Stimulated activated CD8-positive, alpha-beta memory T cell treated with anti-CD3 and anti-CD28 coated beads, Interleukin-2, amount 100 ng/mL, for 1 hour (primary cell): ENCODE measurements at places on chromosomes 6 and 20.

GRCh38 chr20:37988306-37988954 is 44.8 kb downstream of the TTI1 start:
- no peak for DNase-seq

DNA sequence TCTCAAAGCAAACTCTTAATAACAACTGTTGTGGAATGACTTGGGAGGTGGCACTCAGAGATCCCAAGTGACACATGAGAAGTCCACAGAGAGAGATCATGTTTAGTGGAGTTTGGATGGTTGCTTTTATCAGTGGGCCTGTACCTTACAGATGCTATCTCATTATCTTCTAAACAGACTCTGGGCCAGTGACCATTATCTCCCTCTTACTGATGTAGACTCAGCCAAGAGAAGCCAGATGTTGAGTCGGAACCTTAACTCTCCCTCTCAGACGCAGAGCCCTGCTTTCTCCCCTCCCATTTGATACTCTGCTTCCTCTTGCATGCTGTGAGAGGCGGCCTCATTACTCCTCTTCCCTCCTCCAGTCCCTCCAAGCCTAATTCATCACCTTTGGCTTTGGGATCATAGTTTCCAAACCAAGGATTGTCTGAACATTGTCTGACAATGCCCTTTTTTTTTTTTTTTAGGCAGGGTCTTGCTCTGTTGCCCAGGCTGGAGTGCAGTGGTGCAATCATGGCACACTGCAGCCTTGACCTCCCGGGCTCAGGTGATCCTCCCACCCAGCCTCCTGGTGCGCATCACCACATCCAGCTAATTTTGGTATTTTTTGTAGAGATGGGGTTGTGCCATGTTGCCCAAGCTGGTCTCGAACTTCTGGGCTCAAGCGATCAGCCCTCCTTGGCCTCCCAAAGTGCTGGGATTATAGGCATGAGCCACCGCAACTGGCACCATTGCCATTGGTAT is 4.5 kb upstream of the DDR1 start:
- DNase-seq: no peak

GRCh38 chr20:42531508-42531961 is 658.2 kb downstream of the PTPRT start:
- no peak for DNase-seq

- no peak for DNase-seq
These were observed 26.5 kb upstream of the CD93 start for GRCh38 chr20:23112595-23112994.

- no peak for DNase-seq
These were observed 10.9 kb downstream of the PMEPA1 start for GRCh38 chr20:57698867-57699275.

GRCh38 chr6:16420715-16421461 is 182.5 kb downstream of the GMPR start:
- no peak for DNase-seq

DNA sequence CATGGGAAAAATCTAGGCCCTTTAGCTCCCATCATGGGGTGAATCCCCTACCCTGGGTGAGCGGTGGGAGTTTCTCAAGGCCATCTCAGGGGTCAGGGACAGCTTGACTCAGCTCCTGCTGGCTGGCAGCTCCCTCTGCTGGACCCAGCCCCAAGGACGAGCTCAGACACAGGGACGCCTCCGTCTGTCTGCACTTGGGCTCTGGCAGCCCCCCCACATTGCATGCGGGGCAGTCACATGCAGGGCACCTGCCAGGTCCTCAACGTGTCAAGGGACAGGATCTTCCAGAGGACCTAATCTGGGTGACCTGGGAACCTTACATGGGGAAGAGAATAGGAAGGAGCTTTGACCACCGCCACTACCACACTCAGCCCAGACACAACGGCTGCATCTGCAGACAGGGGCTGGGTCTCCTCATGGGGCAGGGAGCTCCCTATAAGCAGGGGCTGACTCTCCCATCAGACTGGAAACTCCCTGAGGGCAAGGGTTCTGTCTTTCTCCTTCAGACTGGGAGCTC is 173.4 kb downstream of the MRPL14 start:
- no peak for DNase-seq

GRCh38 chr6:119346936-119347335 is 2.6 kb downstream of the MAN1A1 start:
- no peak for DNase-seq

- no peak for DNase-seq
These were observed 52.7 kb downstream of the FGD2 start for GRCh38 chr6:37058084-37058586.

- DNase-seq: no peak
These were observed 36.6 kb downstream of the BCL2L1 start for GRCh38 chr20:31685853-31686643.

DNA sequence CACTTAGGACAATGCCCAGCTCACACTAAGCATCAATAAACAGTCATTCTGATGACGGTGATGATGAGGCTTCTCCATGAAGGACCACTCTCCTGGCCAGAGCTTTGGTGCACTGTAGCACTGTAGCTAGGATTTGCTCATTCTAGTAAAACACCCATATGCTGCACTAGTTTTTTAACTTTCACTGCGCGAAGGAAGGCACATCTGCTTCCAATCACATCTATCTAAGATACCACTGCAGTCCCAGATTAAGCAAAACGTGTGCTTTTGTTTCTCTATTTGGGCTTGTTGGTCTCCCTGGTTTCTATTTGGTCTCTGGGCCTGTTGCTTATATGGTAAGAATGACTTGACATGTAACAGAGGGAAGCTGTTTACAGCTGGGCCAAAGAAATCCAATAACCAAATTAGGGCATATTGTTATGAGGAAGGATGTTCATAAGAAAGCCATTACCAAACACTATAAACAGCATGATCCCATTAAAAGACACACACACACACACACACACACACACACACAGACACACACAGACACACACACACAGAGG is 62.4 kb downstream of the FAM229B start:
- DNase-seq: no peak

GRCh38 chr20:59020938-59021551 is 1.8 kb downstream of the TUBB1 start:
- DNase-seq: no peak

GRCh38 chr20:57332105-57333089 is 2.8 kb downstream of the SPO11 start:
- no peak for DNase-seq

DNA sequence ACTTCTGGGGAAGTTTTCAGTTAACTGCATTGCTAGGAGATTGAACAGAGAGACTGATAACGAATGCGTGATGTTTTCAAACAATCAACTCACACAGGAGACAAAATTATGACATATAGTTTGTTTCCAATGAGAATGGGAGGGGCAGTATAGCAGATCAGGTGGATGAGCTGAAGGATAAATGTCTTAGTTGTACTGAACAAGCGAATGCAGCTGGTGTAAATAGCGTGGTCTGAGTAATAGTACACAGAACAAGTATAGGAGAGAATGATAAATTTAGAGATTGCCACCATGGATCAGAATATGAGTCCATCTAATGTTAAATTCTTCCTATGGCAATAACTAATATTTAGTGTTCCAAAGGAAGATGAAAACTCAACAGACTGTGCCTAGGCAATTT is 858.6 kb downstream of the EYS start:
- DNase-seq: no peak

DNA sequence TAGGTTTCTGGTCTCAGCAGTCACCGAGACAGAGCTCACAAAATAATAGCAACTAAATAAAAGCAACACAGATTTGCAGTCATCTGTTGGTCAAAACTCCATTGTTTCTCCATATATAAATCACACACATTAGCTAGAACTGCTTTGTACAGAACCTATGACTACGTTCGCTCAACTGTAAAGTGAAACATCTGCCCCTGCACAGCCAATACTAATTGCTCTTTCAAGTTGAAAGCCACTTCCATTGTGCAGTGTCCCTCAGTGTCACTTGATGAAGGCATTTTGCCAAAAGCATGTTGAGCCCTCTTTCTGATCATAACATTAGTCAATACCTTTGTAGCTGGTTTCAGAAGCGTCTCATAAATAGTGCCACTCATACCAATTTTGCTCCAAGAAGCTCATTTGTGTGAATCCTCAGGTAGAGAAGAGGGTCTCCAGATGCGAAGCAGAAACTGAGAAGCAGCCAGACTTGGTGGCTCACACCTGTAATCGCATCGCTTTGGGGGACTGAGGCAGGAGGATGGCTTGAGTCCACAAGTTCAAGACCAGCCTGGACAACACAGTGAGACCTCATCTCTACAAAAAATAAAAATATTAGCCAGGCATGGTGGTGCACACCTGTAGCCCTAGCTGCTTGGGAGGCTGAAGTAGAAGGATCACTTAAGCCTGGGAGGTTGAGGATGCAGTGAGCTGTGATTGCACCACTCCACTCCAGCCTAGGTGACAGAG is 68.9 kb downstream of the PERP start:
- no peak for DNase-seq

- no peak for DNase-seq
These were observed 102.5 kb upstream of the ASF1A start for GRCh38 chr6:118791499-118791898.

- no peak for DNase-seq
These were observed 21.6 kb downstream of the TCF15 start for GRCh38 chr20:588476-588875.

GRCh38 chr6:43250992-43251373 is 7.7 kb downstream of the TTBK1 start:
- DNase-seq: no peak

DNA sequence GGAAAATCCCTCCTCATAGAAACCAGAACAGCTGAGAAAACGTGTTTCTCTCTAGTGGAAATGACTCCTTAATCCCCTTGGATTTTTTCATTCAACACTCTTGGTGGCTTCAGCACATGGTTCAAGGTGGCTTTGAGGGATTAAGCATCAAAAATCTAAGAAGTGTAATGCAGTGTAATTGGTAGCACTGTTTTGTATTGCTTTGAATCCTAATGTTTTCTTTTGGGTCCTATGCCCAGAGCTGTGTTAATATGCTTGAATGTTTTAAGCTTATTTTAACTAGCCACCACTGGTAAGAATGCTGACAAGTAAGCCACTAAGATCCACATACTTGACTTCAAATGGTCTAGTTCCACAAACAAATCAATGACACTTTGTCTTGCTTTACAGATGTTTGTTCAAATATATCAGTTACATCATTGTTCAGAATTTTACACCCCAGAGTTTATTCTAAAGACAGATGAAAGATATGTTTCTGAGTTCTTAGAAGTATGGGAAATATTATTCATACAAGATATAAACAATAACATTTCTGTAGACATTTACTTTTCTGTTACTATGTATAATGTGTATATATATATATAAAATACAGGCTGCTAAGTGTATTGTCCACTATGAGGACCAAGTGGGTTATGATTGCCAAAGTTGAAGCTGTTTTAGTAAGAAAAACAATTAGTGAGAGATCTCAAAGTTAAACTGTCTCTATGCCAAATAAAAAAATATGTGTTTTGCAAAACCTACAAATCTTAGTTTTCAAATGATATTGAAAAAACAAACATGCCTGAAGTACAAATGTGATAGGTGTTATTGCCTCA is 220.8 kb downstream of the OGFRL1 start:
- no peak for DNase-seq

DNA sequence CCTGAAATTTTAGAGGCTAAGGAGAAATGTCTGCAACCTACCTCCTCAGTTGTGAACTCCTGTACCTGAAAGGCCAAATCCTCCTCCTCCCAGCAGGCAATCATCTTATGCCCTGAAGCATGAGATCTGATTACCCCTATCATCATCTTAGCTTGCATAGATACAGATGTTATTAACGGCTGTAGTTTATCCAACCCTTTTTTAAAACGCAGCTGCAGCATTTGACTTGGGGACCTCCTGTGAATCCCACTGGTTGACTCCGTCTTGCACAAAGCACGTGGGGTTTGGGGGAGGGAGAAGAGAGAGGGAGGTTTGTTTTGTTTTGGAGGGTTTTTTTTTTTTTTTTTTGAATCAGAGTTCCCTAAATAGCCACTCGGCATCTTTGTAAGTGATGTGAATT is 5.8 kb upstream of the NR2E1 start:
- no peak for DNase-seq

DNA sequence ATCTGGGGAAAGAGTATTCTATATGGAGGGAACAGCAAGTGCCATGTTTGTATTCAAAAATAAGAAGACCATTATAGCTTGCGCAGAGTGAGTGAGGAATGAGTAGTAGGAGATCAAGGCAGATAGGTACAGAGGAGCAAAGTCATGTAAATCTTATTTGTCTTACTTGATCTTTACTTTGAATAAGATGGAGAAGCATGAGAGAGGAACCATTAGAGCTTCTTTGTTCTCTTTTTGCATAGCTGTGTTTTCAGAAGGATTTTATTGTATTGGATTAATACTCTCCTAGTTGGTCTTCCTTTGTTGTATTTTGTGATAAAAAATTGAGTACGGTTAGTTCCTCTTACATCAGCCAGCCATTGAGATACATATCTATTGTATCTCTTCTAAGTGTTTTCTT is 88.4 kb downstream of the SCAF8 start:
- no peak for DNase-seq

- DNase-seq: no peak
These were observed 83.7 kb upstream of the ARMC2 start for GRCh38 chr6:108764580-108764950.

DNA sequence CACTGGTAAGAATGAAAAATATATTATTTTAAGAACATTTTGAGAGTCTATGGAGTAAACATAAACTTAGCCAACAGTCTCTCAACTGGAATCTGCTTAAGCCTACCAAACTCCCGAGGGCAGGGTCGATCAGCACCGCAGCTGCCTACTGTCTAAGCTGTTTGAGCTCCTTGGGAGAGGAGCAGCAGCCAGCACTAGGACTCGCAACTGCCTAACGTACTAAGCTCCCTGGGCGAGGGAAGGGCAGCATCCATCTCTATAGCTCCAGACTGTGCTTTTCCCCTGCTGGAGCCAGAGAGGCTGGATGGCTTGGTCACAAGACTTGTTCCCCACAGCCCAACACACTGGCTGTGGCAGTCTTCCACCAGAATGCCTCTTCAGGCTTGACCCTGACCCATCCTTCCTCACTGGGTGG is 96.4 kb downstream of the MOXD1 start:
- no peak for DNase-seq

DNA sequence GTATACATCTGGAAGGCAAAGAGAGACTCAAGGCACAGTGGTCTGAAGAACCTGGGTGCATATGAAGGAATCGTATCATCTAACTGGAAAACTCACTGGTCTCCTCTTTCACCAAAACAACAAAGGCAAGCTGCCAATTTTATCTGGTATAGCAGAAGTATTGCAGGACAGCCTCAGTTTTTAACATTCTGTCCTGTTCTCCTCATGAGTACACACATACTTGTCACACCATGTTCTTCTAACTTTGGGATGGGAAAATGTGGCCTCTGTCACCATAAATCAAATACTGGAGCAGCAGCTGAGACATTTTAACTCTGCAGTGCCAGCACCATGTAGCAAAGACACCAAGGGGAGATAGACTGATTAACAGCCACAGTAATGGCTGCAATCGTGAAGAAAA is 199.1 kb upstream of the CNR1 start:
- DNase-seq: no peak
